ENCODE measurements at places on chromosomes 7 and 10. TPM values are rescaled to one million over a fixed set of nuclear protein-coding genes. Genes with fewer than 3 reads are reported as not detected.

DNA sequence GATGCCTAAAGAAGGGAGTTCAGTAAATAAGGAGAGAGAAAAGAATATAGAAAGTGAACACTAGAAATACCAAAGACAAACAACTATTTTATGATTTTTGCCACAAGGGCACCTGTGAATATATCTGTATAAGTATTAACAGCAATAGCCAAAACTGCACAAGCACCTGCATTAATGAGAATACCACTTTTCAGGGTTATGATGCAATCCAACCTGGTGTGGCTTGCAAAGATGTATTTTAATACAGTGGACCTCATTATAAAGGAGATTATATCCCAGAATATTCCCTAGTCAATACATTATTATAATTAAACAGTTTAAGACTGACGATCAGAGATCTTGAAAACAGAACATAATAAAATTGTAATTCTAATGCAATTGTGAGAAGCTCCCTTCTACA, 4.0 kb downstream of the BRAF start:
- DNase-seq = no peak

CUZD1 gene
- 1.5 TPM for polyA plus RNA-seq

SPDYE2 gene
- not detected for polyA plus RNA-seq

GRCh38 chr10:20443094-20443493, 454.0 kb downstream of the NEBL start:
- no peak for DNase-seq

- DNase-seq = no peak
Measured at GRCh38 chr10:129770286-129770685, 193.8 kb downstream of the EBF3 start.

GRCh38 chr7:8387551-8388256, 45.7 kb upstream of the NXPH1 start:
- DNase-seq = no peak

DNA sequence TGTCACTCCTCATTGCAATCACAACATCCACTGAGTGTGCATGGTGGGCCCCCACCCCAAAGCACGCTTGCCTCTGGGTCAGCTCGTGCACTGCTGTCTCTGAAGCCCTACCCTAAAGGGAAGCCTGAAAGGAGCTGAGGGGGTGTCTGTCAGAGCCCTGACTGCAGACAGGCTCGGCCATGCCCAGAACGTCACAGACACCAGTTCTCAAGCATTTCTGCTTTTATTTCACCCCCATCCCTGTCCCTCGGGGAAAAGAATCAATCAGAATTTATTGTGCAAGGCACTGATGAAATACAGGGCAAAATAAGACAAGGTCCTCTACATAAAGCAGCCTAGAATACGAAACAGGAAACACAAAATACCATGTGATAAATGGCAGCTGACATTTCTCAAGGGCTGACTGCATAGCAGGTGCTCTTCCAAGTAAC, 231.8 kb downstream of the WDR37 start:
- no peak for DNase-seq

All from A549 (cell line).